ENCODE measurements at places on chromosomes 3 and 15. TPM values are rescaled to one million over a fixed set of nuclear protein-coding genes. Genes with fewer than 3 reads are reported as not detected.
A peak's percentile ranks its signal among the peaks of the same experiment; 100 is the strongest.

DNA sequence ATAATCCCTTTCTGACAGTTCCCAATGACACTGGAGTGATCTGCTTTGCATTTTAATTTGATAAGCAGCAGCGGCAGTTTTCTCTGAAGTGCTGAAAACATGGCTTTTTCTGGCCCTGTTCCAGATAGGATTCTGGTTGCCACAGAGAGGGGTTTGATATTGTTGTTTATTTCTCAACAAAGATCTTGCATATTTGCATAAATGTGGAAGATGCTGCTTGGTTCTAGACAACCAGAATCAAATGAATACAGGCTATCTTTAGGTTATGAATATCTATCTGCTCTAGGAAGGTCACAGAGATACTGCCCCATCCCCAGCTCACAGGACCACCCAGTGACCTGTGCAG, 137.1 kb downstream of the ZNF609 start:
- no peak for DNase-seq

DNA sequence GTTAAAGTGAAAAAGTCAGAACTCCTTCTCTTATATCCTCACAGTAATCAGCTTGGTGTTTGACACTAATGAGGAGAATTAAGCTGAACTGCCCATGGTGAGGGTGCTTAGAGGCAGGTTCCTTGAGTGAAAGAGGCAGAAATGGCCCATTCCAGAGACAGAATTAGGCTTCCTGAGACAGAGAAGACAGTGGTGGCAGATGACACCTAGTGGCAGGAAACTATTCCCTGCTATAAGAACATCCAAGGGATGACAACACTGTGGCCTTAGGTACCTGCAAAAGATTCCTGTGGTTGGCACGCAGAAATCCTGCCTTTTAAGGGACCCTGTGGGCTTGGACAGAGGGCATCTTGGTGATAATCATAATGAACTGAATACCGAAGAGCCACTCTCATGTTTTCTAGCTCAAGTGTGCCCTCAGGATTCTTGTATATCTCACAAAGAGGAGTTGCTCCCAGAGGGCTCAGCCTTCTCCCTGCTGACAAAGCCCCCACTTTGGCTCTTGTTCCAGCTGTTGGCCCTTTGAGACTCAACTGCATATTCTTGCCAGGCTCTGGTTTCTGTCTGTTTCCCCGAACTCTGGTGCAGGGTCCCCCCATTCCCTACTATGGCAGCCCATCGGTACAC, 56.0 kb downstream of the KBTBD12 start:
- peak; percentile 32 for DNase-seq

HYPK gene
- total RNA-seq = 7.0 TPM

GHSR gene
- total RNA-seq = not detected

Data from occipital lobe (tissue), 3 donors.